ENCODE measurements at places on chromosomes 13 and 19.

- no peak for DNase-seq
Observed at GRCh38 chr13:93409816-93410215, 183.2 kb downstream of the GPC6 start.

- DNase-seq = no peak
Observed at GRCh38 chr13:102569488-102569887, 27.3 kb upstream of the TPP2 start.

GRCh38 chr19:5360003-5360780 lies 19.6 kb upstream of the PTPRS start:
- no peak for DNase-seq

DNA sequence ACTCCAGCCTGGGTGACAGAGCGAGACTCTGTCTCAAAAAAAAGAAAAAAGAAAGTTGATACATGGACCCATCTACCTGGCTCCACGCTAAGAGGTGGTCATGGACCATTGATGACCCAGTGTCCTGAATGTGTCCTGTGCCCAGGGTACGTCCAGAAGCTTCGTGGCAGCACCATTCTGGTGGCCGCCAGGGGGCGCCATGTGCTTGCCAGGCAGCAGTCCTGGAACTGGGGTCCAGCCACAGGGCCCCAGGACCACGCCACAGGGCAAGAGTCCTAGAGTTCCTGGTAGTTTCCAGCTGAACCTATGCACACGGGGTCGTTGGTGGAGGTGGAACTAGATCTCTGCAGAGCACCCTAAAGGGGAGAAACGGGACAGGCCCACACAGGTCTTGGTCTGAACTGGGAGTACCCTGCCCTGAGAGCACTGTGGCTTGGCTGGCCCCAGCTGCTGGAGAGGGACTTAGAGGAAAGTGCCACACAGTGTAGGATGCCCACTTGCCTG lies 19.9 kb upstream of the FBXO27 start:
- peak; percentile 37 for DNase-seq

DNA sequence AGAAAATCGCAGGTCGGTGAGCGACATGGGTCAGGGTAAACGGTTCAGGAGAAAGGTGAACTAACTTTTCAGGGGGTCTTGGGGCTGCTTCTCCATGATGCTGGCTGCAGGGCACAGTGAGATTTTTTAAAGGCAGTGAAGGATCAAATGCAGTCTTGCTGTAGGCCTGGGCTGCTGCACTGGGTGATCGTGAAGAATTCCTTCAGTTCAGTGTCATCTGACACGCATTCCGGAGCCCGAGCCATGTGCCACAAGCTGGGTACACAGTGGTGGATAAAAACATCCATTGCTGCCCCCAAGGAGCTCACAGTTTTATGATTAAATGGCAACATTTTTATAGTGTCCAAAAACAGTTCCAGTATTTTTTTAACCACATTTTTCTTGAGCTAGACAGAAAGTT lies 56.3 kb upstream of the GPR12 start:
- no peak for DNase-seq

DNA sequence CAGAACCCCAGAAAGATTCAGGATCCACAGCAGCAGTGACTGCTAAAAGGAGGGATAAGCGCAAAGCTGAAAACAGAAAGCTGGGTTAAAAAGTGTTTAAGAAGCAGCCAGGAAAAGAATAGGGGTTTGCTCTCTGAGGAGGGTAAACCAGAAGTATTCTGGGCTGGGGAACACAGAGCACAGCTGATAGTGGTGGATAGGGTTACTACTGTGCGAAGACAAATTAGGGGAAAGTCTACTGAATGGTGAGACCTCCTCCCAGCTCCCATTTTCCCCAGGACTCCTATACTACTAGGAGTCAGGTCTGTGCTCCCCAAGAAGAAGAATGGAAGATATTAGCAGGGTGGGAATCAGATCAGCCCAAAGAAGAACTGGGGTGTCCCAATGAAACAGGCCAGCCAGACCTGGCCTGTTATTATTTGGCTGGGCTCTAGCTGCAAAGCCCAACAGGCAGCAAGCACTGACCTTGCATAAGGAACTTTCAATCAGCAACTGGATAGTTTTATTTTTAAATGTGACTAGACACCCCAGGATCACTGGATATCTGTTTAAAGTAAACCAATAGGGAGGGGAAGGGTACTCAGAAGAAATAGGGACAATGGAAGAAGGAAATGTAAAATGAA lies 43.5 kb upstream of the SERTM1 start:
- DNase-seq = no peak

- no peak for DNase-seq
Observed at GRCh38 chr13:30442926-30443325, 20.6 kb downstream of the UBE2L5 start.

GRCh38 chr19:21046489-21046888 lies 26.0 kb downstream of the ZNF430 start:
- no peak for DNase-seq

All from T-helper 22 cell (primary cell).